ENCODE measurements at places on chromosomes 6 and 20. TPM values are rescaled to one million over a fixed set of nuclear protein-coding genes. Genes with fewer than 3 reads are reported as not detected.

Gene LY6G5B
- 3.6 TPM for total RNA-seq

Gene QKI
- total RNA-seq: not detected

Gene TRIM31
- total RNA-seq: 119 TPM

Gene ILRUN
- 47.7 TPM for total RNA-seq

Gene NR2E1
- not detected for total RNA-seq

Gene OR2J3
- not detected for total RNA-seq

Gene HTR1E
- total RNA-seq: not detected

Gene RWDD2A
- 0.60 TPM for total RNA-seq

Gene IRAK1BP1
- 0.28 TPM for total RNA-seq

Gene OGFRL1
- total RNA-seq: not detected

Gene PARD6B
- total RNA-seq: 29.9 TPM

Gene OR10C1
- total RNA-seq: not detected

Gene PLG
- not detected for total RNA-seq

Gene SLC25A27
- total RNA-seq: 5.8 TPM

Gene CCN6
- not detected for total RNA-seq

Gene TCP11
- not detected for total RNA-seq

Gene TFAP2D
- total RNA-seq: not detected

Gene BANF2
- total RNA-seq: not detected

Gene BCL2L1
- 324 TPM for total RNA-seq

Gene GSTA4
- 5.4 TPM for total RNA-seq

Gene SPATS1
- not detected for total RNA-seq

Gene FGD2
- total RNA-seq: 0.31 TPM

Gene RIMS4
- total RNA-seq: not detected

Gene BTNL2
- not detected for total RNA-seq

Gene RCAN2
- total RNA-seq: not detected

Gene GNMT
- total RNA-seq: not detected

Gene GABRR2
- total RNA-seq: not detected

Gene VSTM2L
- total RNA-seq: not detected

Gene TMEM200A
- not detected for total RNA-seq

Gene TINAG
- total RNA-seq: 1.8 TPM

Gene FOXA2
- total RNA-seq: 9.4 TPM

Gene GRM1
- total RNA-seq: not detected

Gene WFDC2
- 17.7 TPM for total RNA-seq

Gene PTGIS
- not detected for total RNA-seq

Gene KHDC1L
- not detected for total RNA-seq

Gene NANP
- 6.2 TPM for total RNA-seq

Gene GJA10
- not detected for total RNA-seq

Gene MARCKS
- 53.1 TPM for total RNA-seq

Gene FUT9
- total RNA-seq: not detected

Gene PTK6
- total RNA-seq: 31.1 TPM

Gene HLA-DPB1
- not detected for total RNA-seq

Gene ADISSP
- total RNA-seq: 137 TPM

Gene GPLD1
- 0.10 TPM for total RNA-seq

Gene GJA1
- not detected for total RNA-seq

Gene CD93
- not detected for total RNA-seq

Gene PPP1R14C
- total RNA-seq: 0.08 TPM

Gene BHLHE23
- not detected for total RNA-seq

Gene NMBR
- not detected for total RNA-seq
